ENCODE measurements at places on chromosomes 3 and 15. TPM values are rescaled to one million over a fixed set of nuclear protein-coding genes. Genes with fewer than 3 reads are reported as not detected.
A peak's percentile ranks its signal among the peaks of the same experiment; 100 is the strongest.

- DNase-seq = no peak
These were observed 3.2 kb downstream of the RTP3 start for GRCh38 chr3:46500656-46501635.

- no peak for DNase-seq
These were observed 36.5 kb downstream of the TGFBR2 start for GRCh38 chr3:30642849-30643361.

DNA sequence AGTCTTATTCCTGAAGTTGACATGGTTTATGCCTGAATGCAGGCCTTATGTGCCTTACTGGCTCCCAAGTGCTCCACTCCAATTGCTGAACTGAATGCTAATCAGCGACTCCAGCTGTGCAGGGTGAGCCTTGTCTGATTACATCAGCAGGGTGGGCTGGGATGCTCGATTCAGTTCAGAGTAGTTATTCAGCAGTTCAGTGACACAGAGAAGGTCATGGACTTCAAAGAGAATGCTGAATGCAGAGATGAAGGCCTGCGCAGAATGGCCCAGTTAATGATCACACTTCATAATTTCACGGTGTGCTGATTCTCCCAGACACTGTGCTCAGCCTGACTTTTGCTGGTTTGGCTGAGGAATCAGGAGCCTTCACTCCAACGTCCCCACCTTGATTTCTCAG lies 63.6 kb downstream of the CLDN1 start:
- peak; percentile 13 for DNase-seq

DNA sequence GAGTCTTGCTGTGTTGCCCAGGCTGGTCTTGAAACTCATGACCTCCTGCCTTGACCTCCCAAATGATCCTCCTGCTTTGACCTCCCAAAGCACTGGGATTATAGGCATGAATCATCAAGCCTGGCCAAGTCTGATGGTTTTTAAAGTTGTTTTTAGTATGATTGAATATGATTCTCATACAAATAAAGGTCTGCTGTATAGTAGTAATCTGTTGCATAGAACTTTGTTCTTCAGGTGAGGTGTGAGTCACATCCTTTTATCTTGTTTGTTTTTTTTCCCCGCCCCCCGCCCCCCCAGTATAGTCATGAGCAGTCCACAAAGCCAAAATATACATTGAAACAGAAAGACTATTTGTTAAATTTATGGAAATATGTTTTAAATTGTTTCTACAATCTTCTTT lies 39.0 kb downstream of the UBE2E2 start:
- no peak for DNase-seq

- no peak for DNase-seq
These were observed 120.7 kb upstream of the MDFIC2 start for GRCh38 chr3:70433091-70433490.

GRCh38 chr15:39789736-39790135 lies 7.1 kb upstream of the FSIP1 start:
- no peak for DNase-seq

- no peak for DNase-seq
These were observed 9.5 kb downstream of the CHSY1 start for GRCh38 chr15:101242160-101242998.

DNA sequence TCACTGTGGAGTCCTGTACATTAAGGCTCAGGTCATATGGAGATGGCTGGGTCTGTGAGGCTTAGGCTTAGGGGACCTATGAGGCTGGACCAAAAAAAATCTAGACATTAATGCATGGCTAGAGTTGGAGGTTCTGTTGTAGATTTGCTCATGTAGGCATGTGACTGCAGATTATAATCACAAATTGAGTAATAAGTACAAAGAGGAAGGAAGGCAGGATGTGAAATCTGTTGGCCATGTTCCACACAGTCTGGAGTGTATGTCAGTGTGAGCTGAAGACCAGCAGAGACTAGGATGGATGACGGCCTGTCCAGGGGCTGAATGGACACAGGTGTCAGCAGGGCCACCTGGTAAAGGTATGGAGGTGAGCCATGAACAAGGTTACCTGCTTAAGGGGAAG lies at the start of gene ST3GAL6:
Gene ST3GAL6 (plus strand): TSS at position 265 of the 400 bp plus-strand sequence. CDS start 5,101 bp downstream, outside the sequence.
- DNase-seq = no peak

- peak; percentile 91 for DNase-seq
These were observed 835 bp downstream of the STOML1 start for GRCh38 chr15:73991260-73991659.

DNA sequence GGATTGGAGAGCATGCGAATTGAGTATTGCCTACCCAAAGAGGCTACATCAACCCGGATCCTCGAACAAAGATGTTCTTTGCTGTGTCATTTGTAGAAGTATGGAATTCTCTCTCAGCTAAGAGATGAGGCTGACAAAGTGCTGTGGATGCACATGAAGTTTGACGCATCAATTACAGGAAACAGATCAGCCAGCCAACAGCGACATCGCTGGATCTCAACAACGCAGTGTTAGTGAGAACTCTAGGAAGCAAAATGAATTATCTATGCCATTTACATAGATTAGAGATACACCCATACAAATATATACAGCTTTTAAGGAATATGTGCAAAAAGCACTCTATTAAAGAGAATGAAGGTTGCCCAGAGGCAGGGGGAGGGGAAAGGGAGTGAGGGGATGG lies 160.6 kb upstream of the RGMA start:
- no peak for DNase-seq

DNA sequence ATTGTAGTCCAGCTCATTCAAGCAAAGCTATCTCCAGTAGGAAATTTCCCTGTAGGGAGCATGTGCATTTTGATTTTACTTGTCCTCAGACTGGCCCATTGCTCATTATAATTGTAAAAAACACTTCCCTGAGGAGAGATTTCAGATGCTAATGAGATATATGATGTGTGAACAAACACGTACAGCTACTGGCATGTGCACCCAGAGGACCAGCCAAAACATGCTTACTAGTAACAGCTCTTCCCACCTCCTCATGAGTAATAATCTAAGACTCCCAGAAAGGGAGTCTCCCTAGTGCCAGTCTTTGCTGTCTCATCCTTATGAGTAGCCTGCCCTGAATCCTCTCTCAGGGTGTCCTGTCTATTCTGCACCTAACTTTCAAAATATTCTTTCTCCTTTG lies 43.4 kb downstream of the FBXO22 start:
- DNase-seq = no peak

DNA sequence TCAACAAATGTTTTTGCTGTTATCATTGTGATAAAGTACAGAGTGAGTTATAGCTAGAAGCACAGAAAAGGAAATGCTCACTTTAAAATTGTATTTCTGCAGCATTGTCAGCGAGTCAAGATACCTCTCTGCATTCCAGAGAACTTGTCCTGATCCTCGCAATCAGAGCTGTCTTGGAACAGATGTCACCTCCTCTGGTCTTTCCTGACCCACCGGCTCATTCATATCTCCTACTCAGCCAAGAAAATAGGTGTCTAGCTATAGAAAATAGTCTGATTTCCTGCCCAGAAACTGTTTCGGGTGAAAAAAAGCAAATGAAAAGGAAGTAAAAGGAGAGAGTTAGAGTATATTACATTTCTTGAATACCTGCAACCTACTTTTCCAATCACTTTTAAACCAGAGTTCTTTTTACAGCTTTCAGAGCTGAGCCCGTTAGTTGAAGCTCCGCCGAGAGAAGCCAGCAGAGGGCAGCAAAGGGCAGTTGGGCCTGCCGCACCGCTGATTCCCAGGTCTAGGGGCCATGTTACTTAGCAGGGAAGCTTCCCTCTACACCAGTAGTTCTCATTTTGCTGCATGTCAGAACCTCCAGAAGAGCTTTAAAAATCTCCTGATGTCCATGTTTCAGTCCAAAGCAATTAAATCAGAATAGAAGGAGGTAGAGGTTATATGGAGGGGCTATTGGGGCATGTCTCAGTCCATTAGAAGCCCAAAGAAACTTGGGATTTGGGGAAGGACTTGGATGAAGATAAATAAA lies 185.7 kb upstream of the THRB start:
- DNase-seq = peak; percentile 59

DNA sequence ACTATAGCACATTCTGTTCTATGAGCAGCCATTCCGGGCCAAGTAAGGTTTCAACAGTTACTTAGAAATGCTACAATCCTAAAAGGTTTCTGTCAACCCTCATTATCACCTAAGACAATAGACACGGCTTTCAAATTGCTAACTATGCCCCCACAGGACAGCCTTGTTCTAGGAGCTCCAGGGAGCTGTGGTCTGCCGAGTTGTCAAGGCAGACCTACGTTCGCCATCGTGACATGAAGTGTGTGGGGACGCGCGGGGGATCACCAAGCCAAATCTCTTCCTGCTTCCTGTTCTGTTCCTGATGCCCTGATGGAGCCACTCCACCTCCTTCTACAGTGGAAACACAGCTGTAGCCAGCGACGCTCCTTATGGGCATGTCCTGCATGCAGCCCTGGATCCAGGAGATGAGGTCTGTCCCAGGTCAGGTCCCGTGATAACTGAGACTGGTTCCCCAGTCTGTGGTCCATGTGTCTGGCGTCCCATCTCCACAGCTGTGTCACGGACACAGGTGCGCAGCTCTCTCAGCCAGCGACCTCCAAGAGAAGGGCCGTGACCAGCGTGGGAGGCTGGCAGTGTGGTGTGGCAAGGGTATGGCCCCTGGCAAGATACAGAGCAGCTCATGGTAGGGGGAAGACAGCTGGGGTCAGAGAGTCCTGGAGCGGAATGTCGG lies 82.8 kb downstream of the PCSK6 start:
- DNase-seq = no peak

GRCh38 chr3:33096093-33096868 lies 665 bp downstream of the GLB1 start:
- peak; percentile 60 for DNase-seq

GRCh38 chr3:109835958-109836357 lies 498.6 kb upstream of the DPPA4 start:
- no peak for DNase-seq

GRCh38 chr3:120113128-120114116 lies 19.2 kb upstream of the GSK3B start:
- no peak for DNase-seq

DNA sequence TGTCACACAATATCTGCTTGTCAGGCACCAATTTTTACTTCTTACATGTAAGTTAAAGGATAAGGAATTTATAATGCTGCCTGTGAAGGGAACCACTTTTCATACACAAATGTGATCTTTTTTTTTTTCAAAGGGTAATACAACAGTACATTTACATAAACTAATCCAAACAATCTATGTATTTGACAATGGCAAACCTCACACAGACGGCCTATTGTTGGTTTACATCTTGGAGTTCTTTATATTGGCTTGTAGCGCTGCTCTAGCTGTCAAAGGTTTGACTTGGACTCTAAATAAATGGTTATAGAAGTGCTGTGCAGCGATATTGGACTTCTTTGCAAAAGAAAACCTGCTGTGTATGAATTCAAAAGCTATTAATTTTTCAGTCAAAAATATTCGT lies 598.0 kb downstream of the FOXP1 start:
- no peak for DNase-seq

- DNase-seq = no peak
These were observed 83.9 kb upstream of the PFN2 start for GRCh38 chr3:150054635-150055034.

DNA sequence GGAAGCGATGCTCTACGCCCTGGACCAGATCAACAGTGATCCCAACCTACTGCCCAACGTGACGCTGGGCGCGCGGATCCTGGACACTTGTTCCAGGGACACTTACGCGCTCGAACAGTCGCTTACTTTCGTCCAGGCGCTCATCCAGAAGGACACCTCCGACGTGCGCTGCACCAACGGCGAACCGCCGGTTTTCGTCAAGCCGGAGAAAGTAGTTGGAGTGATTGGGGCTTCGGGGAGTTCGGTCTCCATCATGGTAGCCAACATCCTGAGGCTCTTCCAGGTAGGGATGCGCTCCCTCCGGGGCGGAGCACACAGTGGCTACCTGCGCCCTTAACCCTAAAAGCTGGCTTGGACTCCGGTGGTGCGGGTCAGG lies 698 bp downstream of the GRM7 start:
- no peak for DNase-seq

GRCh38 chr15:71201477-71201876 lies 86.2 kb downstream of the THSD4 start:
- no peak for DNase-seq

GRCh38 chr15:96306321-96306720 lies 24.2 kb upstream of the NR2F2 start:
- DNase-seq = no peak

DNA sequence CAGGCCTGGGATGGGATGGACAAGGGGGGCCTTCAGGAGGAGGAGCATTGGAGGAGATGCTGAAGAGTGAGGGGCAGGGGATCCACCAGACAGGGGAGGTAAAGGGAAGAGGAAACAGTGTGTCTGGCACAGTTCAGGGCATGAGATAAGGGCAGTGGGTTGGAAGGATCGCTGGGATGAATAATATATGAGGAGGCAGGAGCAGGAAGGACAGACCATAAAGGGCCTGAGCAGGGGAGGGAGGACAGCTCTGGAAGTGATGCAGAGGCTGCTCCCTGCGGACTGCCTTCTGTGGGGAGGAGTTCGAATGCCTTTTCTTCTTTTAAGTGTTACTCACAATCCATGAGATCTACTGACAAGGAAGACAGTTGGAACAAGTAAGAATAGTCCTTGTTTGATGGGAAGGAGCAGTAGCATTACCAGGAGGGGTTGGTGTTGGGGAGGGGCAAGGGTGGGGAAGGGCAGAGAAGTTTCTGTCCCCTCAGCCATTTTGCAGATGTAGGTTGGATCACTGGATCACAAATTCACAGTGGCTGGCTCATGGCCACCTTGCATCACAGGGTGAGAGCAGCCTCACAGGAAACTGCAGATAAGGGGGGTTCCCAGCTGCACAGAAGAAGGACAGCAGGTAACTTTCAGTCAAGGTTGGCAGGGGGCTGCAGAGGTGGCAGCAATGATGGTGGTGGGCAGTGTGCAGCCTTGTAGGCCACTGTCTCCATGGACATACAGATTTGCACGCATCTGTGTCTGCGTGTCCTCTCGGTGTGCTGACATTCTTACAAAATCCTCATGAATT lies 91.9 kb upstream of the SNRPN start:
- no peak for DNase-seq

DNA sequence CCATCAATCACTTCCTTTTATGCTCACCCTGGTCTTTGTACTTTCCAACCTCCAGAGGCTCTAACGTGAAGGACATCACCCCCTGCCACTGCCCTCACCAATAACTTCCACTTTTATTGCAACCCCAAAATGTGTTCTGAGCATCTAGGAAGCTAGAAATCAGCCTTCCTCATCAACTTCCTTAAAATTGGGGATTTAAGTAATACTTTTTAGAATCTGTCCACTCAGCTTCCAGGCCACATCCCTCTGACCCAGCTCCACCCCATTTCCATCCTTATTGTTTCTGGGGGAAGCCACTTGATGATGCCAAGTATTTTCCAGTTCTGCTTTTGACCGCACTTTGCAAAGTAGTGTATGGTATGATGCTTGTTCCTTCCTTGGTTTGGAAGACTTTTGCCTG lies 73.5 kb upstream of the XCR1 start:
- DNase-seq = no peak

The SLCO3A1 gene
- total RNA-seq = 56.8 TPM

The ABHD17C gene
- 5.9 TPM for total RNA-seq

The LSAMP gene
- 1.2 TPM for total RNA-seq

The GNAT1 gene
- not detected for total RNA-seq

The BFSP2 gene
- total RNA-seq = not detected

The SCN11A gene
- total RNA-seq = 0.05 TPM

The SACM1L gene
- total RNA-seq = 20.9 TPM

The MOBP gene
- not detected for total RNA-seq

The PRKCI gene
- total RNA-seq = 10.9 TPM

The ARHGAP31 gene
- 38.0 TPM for total RNA-seq

The C3orf20 gene
- not detected for total RNA-seq
